ENCODE measurements at places on chromosomes 6 and 20.
A peak's percentile ranks its signal among the peaks of the same experiment; 100 is the strongest.

DNA sequence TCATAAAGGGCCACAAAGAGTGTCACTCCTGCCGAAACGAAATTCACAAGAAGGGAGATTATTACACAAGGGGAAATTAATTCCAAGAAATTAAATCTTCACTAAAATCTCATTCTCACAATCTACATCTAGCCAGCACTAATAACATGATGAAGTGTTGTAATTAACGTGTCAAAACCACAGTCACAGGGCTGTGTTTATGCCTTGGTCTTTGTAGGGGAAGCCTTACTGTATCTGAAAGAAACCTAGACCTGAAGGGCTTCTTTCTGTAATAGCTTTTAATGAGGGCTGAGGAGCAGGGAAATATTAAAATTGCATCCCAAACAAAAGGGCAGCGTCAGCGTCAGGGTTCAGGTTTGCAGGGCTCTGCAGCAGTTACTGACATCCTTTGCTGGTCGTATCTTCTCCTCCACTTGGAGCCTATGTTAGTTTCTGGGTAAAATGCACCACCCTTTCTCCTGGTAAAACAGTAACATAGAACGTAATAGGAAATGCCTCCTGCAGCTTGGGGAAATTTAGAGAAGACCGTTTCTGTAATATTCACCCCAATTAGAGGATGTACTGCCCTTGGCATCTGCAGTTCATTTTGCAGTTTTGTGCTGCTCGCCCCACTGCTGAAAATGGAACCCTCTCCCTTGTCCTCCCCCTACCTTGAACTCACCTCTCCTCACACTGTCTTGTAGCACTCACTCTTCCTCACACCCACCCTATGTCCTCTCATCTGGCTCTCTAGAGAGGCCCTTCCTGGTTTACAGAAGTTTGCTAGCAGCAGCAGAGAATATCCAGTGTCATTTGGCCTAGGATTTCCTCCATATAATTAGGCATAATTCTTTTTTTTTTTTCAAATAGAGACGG is 109.0 kb upstream of the TRAF3IP2 start:
- no peak for DNase-seq

DNA sequence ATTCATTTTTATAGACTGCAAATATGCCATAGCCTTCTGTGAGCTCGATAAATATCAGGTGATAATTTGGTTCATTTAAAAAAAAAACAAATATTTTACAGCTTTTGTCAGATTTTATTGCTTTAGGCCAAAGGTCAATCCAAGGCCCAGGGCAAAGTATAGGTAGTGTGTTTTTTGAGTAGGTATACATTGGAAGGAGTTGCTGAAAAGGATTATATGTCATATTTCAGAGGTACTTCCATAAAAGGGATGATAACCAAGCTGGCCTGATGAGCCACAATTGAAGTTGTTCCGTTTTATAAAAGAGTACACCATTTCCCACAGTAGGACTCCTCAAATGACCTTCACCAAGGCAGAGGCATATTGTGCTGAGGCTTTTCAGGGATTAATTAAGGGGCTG is 452.8 kb upstream of the FLRT3 start:
- no peak for DNase-seq

DNA sequence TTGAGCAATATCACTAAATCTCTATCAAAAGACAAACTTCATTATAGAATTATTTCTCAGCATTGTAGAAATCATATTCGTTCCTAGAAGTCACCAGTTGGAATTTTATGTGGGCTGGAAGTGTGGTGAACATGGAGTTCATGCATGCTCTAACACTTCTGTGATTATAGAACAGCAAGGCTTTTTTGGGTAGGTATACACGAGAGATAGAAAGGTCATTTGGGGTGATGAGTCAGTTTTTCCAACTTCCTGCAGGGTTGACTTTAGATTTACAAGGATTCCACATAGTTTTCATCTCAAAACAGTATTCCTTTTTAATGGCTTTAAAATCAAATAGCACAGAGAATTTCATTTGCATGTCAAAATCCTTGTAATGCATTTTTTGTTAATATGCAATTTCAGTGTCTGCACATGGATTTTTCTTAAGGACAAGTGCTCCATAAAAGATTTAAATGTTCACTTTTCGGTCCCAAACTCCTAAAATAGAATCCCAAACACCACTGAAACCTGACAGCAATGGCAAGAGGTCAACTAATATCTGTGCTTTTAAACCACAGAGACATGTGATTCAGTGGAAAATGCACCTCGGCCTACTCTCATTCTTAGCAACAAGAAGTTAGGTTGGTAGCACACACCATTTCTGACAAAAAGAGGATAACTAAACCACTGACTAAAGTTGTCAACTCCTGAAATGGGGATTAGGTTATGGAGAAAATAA is 211.0 kb downstream of the MOXD1 start:
- DNase-seq: no peak

DNA sequence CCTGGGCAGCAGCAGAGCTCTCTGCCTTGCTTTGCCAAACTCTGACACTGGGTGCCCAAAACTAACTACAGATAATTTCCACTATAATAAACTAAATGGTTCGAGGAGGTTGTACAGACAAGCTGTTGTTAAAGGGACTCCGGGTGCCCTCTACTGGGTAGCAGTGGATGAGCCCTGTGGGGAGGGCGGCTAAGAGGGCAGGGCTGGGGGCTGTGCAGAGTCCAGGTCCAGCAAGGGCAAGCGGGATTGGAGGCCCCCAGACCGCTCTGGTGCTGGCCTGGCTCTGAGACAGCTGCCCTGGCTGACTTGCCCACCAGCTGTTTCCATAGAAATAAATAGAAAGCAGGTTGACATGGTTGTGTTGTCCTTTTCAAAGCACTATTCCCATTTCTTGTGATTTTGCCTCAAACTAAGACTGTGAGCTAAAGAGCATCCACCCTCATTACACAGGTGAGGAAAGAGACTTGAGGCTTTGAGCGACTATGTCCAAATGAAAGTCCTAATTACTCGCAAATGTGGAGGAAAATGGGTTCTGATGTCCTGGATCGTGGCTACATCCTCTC is 167.6 kb upstream of the CST7 start:
- DNase-seq: peak; percentile 56

DNA sequence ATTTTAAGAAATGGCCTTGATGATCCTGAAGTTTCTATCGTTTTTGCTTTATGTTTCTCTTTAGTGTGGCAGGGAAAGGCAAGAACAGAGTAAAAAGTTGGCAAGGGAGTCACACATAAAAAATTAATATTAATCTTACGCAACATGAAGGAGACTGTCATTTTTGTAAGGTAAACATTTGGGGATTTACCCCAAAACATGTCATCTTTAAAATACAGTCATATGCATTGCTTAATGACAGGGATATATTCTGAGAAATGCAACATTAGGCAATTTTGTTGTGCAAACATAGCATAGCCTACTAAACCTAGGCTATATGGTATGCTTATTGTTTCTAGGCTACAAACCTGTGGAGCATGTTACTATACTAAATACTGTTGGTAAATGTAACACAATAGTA is 5.4 kb downstream of the RBL1 start:
- DNase-seq: no peak

DNA sequence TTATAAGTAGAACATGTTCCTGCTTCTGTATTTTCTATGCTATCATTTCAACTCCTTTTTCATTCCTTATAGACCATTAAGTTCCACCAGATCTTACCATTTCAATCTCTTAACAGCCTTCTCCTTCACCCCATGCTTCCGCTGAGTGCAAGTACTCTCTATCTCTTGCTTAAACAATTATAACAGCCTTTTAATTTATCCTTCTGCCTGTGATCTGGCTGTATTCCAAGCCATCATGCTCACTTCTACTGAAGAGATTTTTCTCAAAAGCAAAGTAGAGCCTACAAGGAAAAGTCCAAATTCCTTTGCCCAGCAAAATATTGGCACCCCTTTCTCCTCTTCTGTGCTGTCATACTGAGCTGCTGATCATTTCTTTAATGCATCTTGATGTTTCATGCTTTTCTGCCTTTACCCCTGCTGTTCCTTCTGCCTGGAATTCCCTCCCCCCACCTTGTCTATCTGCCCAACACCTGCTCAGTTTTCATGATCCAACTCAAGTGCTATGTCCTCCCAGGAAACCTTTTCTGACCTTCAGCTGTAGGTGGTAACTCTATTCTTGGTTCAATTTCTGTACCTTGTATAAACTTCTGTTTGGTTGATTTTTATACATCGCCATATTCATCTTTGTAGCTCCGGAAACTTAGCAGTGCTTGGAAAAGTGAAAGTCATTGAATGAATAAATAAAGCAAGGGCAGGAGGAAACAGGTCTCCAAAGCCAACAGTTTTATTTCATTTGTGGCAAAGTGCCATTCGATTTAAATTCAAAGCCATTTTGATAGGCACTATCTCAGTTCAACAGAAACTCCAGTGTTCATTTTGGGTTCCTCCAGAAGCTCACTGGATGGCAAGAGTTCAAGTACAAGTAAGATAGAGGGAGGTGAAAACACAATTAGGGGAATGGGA is 10.5 kb upstream of the BMP2 start:
- DNase-seq: no peak

GRCh38 chr6:130324657-130325056 is 41.2 kb upstream of the TMEM200A start:
- no peak for DNase-seq

GRCh38 chr20:21234806-21235483 is 68.2 kb upstream of the XRN2 start:
- DNase-seq: no peak

DNA sequence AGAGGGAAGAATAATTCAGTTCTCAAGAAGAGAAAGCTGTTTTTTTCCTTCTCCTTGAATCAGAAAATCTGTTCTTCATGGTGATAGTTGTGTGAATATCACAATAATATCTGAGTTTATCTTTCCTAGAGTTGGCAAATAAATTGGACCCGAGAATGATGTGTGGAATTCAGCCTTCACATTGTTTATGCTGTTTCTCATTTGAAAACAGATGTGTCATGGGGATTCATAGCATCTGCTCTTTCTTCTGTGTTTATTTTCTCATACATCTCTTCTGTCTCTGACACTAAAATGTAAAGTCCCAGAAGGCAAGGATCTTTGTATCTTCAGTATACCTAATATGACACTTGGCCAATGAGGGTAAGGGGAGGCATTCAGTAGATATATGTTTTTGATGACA is 103.6 kb upstream of the SGK1 start:
- DNase-seq: no peak

DNA sequence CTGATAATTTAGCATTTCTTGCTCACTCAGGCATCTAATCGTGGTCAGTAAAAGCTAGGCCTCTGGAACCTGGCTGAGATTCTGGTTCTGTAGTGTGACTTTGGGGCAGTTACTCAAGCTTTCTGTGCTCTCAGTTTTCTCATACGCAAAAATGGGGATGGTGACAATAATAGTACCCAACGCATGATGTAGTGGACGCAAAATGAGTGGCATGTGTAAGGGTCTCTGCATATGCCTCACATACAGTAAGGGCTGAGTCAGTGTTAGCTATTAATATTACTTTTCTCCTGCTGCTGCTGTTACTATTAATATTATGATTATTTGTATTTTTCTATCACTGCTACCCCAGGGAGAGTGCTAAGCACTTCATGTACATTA is 686 bp downstream of the GINS1 start:
- no peak for DNase-seq

- no peak for DNase-seq
Measured at GRCh38 chr6:85419046-85419759, 30.7 kb upstream of the NT5E start.

DNA sequence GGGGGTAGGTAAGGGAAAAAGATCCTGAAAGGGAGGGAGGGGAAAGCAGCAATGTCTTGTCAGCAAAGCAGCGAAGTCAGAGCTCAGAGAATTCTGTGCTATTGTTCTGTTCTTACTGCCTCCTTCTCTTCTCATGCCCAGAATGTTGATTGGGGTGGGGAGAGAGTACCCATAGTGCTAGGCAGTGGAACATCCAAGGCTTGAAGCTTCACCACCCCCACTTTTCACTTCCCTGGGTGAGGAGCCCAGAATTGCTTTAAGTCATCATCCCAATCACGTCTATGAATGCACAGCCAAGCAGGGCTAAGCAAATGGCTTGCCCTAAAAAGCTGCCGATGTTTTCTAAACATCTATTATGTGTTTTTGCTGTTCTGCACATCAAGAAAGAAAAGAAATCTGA is 16.5 kb downstream of the REPS1 start:
- DNase-seq: no peak

GRCh38 chr20:32522526-32522775 is 62.7 kb downstream of the NOL4L start:
- no peak for DNase-seq
